ENCODE measurements at places on chromosomes 2 and 18. TPM values are rescaled to one million over a fixed set of nuclear protein-coding genes. Genes with fewer than 3 reads are reported as not detected.

The LAMA1 gene
- total RNA-seq: 0.65 TPM

The CD226 gene
- total RNA-seq: 5.4 TPM

The ANKRD62 gene
- total RNA-seq: 0.27 TPM

DNA sequence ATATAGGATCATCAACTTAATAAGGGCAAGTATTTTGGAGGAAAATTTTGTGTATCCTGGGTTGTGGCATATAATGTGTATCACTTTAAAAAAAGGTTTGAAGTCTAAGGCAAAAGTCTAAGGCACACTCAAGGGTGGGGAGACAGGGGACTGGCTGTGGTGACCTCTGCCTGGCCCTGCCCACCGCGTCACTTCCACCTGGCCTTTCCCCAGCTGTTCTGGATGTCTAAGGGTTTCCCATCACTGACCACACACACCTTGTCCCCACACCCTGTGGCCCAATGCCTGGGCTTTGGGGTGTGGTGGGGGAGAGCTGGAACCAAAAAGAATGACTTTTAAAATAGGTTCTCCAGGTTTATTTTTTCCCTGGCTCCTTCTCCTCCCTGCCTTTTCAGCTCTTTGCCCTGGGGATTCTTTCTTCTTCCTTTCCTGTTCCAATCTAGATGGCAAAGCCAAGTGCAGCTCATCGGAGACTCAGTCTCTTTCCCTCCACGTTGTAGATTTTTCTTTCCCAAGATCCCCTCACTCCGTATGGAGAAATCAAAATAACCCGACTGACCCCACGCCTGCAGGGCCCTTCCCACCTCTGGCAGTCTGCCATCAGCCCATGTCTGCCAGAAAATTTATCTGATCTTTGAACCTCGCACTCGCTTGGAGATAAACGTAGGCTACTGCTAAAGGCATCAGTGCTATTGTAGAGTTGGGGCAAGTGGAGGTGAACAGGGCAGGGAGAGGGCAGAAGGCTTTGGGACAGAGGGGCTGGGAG, 257.2 kb downstream of the DYSF start:
- H3K4me1 ChIP-seq: no peaks in the 10 kb centered on the region
- H3K36me3 ChIP-seq: no peaks in the 10 kb centered on the region
- H3K27me3 ChIP-seq: no peaks in the 10 kb centered on the region
- H3K27ac ChIP-seq: no peak overlapping the region
- no peak for DNase-seq
- H3K4me3 ChIP-seq: no peak overlapping the region

DNA sequence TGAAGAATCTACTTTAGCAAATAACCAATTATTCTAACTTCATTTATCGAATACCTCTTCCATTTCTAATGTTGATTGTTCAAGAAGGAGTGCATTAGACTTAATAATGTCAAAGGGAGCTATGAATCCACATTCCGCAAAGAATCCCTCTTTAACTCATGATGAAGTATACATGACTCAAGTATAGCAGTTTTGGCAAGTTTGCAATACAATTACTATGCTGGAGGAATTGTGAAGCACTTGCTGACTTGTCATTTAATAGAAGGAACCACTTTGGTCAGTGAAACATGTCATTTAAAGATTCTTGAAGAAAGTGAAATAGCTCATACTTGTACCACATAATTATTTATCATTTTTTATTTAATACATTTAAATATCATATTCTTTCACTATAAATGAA, 125.1 kb downstream of the SLC39A10 start:
- H3K36me3 ChIP-seq: no peaks in the 10 kb centered on the region
- H3K4me1 ChIP-seq: no peaks in the 10 kb centered on the region
- H3K27me3 ChIP-seq: no peaks in the 10 kb centered on the region
- no peak for DNase-seq
- H3K27ac ChIP-seq: no peak overlapping the region

The LHCGR gene
- total RNA-seq: 0.30 TPM

The RUFY4 gene
- not detected for total RNA-seq

- no peaks in the 10 kb centered on the region for H3K27me3 ChIP-seq
- H3K4me3 ChIP-seq: no peak overlapping the region
- H3K36me3 ChIP-seq: peaks cover 31% of the 10 kb centered on the region
- no peak overlapping the region for H3K27ac ChIP-seq
- no peaks in the 10 kb centered on the region for H3K4me1 ChIP-seq
These were observed 231.7 kb downstream of the GBX2 start for GRCh38 chr2:235936493-235936892.

The TMEM200C gene
- 0.50 TPM for total RNA-seq

The ACTR3 gene
- total RNA-seq: 269 TPM

GRCh38 chr2:47310801-47311560, 92.0 kb upstream of the MSH2 start:
- H3K4me1 ChIP-seq: peaks cover 18% of the 10 kb centered on the region
- peak; percentile 46 for DNase-seq
- peak overlapping the region; percentile 26 for H3K27ac ChIP-seq
- H3K27me3 ChIP-seq: no peaks in the 10 kb centered on the region

GRCh38 chr2:159882130-159882745, 84.2 kb upstream of the CD302 start:
- H3K4me1 ChIP-seq: no peaks in the 10 kb centered on the region
- no peak overlapping the region for H3K4me3 ChIP-seq
- H3K36me3 ChIP-seq: peaks cover 16% of the 10 kb centered on the region
- no peak for DNase-seq
- no peak overlapping the region for H3K27ac ChIP-seq
- no peaks in the 10 kb centered on the region for H3K27me3 ChIP-seq

The CCNT2 gene
- total RNA-seq: 44.0 TPM

The ANKRD23 gene
- total RNA-seq: 3.5 TPM

- H3K27me3 ChIP-seq: no peaks in the 10 kb centered on the region
- peak overlapping the region; percentile 79 for H3K27ac ChIP-seq
- peaks cover 32% of the 10 kb centered on the region for H3K4me1 ChIP-seq
- DNase-seq: peak; percentile 46
- H3K4me3 ChIP-seq: no peak overlapping the region
These were observed 84.7 kb downstream of the EHD3 start for GRCh38 chr2:31318361-31319336.

- no peak for DNase-seq
- no peaks in the 10 kb centered on the region for H3K36me3 ChIP-seq
- H3K27ac ChIP-seq: no peak overlapping the region
- H3K4me3 ChIP-seq: no peak overlapping the region
- H3K27me3 ChIP-seq: no peaks in the 10 kb centered on the region
- no peaks in the 10 kb centered on the region for H3K4me1 ChIP-seq
These were observed 116.1 kb upstream of the OTX1 start for GRCh38 chr2:62934517-62934916.

The UGT1A4 gene
- not detected for total RNA-seq

DNA sequence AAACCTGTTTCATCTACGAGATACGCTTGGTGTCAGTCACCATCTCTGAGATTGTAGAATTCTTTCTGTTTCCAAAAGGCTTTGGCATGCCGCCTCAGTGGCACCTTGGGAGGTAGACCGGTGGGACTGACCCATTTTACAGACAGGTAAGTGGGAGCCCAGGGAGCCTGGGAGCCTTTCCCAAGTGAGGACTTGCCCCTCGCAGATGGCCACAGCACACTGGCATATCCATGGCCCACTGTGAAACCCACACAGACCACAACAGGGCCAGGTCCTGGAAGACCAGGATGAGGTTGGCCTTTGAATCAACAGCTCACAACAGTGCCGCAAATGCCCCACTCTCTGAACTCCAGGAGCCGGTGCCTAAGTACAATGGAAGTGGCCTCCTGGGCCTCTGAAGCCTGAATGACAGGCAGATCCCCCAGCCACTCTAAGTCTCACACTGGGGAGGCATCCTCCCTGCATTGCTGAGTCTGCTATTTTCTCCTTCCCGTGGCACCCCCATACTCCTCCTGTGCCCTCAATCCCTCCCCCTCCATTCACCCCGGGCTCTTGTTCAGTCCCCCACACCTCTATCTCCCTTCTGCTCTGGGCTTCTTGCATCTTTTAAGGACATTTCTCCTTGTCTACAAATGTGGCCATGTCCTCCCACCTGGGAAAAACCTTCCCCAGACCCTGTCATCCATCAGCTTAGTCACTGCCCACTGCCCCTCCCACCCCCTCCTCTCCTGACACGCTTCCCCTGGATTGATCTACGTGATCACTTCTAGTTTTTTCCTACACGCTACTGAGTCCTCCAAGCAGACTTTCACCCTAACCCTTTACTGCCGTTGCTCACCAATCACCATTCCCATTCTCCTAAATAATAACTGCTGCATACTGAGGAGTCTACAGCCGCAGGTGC, 26.2 kb downstream of the CENPA start:
- no peak overlapping the region for H3K27ac ChIP-seq
- H3K4me3 ChIP-seq: no peak overlapping the region
- H3K27me3 ChIP-seq: peaks cover 7% of the 10 kb centered on the region
- no peaks in the 10 kb centered on the region for H3K4me1 ChIP-seq

DNA sequence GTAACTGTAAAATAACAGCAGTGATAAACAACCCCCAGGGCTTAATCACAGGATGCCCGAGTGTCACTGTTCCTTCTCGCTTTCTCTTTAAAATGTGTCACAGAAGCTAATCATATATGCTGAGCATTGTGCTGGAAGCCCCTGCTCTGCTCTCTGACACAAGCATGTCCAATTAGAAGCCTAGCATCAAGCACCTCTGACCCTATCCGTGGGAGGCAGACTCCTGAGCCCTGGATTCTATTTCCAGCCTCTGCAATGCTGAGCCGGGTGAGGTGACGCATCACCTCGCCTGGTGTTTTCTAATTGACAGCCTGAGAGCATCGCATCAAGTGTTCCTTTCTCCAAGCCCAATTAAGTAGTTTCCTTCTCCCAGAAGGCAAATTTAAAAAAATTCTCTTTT, 19.7 kb upstream of the SCG2 start:
- H3K27me3 ChIP-seq: peaks cover 10% of the 10 kb centered on the region
- H3K4me1 ChIP-seq: no peaks in the 10 kb centered on the region
- H3K36me3 ChIP-seq: no peaks in the 10 kb centered on the region
- H3K27ac ChIP-seq: no peak overlapping the region
- DNase-seq: no peak
- H3K4me3 ChIP-seq: no peak overlapping the region

DNA sequence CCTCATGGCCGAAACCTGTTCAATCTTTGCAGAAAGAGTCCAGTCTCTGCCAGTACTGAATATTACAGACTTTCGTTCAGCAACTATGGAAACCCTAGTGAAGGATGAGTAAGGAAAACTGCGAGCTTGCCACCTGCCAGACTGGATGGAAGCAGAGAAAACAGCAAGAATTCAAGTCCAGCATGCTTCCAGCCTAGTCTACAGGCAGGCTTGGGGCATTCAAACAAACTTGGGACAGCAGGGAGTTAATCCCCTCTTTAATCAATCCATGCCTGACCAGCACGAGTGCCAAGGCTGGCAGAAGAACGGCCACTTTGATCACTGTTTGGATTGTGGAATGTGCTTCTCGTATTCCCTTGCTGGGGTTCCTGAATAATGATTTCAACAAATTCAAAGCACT, 145.2 kb downstream of the EPHA4 start:
- no peak overlapping the region for H3K4me3 ChIP-seq
- DNase-seq: no peak
- no peaks in the 10 kb centered on the region for H3K27me3 ChIP-seq
- H3K36me3 ChIP-seq: no peaks in the 10 kb centered on the region

DNA sequence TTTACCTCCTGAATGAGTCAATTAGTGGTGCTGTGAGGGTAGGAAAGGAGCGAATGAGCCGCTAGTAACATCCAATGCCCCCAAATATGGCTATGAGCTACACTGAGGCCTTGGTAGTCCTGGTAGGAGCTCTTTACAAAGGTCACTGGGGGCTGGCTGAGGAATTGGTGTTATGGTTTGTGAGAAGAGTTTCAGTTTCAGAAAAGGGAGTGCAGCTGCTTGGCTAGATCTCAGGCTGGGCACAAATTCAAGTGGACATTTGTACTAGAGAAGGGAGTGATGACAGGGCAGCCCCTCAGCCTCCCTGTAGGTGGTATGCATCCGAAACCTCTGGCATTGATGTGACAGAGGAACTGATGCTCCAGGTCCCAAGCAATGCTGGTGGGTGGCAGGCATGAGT, 13.9 kb upstream of the PAIP2B start:
- no peak overlapping the region for H3K27ac ChIP-seq
- H3K27me3 ChIP-seq: no peaks in the 10 kb centered on the region
- DNase-seq: no peak

- peaks cover 49% of the 10 kb centered on the region for H3K4me1 ChIP-seq
- no peak overlapping the region for H3K4me3 ChIP-seq
- H3K27me3 ChIP-seq: peaks cover 100% of the 10 kb centered on the region
- H3K36me3 ChIP-seq: no peaks in the 10 kb centered on the region
These were observed 1.2 kb downstream of the PAX3 start for GRCh38 chr2:222297600-222297935.

The HAAO gene
- total RNA-seq: 6.1 TPM

GRCh38 chr2:85435981-85436835, 17.7 kb downstream of the SH2D6 start:
- peak overlapping the region; percentile 94 for H3K27ac ChIP-seq
- DNase-seq: no peak
- H3K4me1 ChIP-seq: peaks cover 48% of the 10 kb centered on the region
- no peak overlapping the region for H3K4me3 ChIP-seq
- no peaks in the 10 kb centered on the region for H3K27me3 ChIP-seq

The TNFRSF11A gene
- 3.9 TPM for total RNA-seq

DNA sequence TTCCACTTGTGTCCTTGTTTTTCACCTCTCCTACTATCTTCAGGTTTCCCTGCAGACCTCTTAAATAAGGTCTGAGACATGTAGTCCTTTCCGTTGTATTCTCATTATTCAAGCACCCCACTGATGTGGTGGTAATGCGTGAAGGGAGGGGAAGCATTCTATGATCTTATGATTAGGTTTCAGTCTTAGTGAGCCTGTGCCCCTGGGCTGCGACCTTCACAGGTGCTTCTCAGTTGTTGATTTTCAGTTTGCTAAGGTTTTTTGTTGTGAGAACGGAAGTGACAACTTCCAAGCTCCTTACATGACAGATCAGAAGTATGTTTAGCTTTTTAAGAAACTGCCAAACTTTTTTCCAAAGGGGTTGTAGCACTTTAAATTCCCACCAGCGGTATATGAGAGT, 41.3 kb downstream of the VPS54 start:
- H3K27ac ChIP-seq: no peak overlapping the region
- no peak for DNase-seq
- H3K4me1 ChIP-seq: no peaks in the 10 kb centered on the region
- H3K27me3 ChIP-seq: no peaks in the 10 kb centered on the region

DNA sequence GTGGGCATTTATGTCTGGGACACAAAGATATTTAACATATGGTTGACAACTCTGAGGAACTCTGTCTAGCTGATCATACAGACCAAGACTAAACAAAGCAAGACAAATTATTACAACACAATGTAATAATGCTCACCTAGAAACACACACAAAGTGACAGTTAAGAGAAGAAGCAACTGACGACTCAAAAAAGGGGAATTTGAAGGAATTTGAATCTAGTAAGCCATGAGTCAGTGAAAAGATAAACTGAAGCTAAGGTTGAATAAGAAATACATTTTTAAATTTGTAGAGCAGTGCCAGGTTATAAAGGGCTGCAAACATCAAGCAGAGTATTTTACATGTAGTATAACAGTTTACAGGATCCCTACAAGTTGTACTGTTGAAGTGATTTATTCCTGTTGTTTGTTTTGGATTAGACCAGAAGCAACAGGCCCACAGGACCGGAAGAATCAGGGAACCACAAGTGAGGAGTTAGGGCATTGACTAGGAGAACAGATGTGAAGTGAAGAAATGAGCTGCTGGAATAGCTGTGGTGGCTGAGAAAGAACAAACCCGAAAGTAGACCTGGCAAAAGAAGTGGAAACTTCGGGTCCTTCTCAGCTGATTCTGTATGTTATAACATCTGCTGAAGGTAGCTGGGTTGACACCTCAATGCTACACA, 35.6 kb downstream of the IFIH1 start:
- no peaks in the 10 kb centered on the region for H3K27me3 ChIP-seq
- no peak overlapping the region for H3K4me3 ChIP-seq
- no peak overlapping the region for H3K27ac ChIP-seq

The CDCA7 gene
- total RNA-seq: 0.89 TPM

GRCh38 chr2:134668821-134669220, 50.0 kb downstream of the TMEM163 start:
- peak; percentile 69 for DNase-seq
- H3K4me3 ChIP-seq: no peak overlapping the region
- peak overlapping the region; percentile 76 for H3K27ac ChIP-seq
